ENCODE measurements at places on chromosomes 6 and 20. TPM values are rescaled to one million over a fixed set of nuclear protein-coding genes. Genes with fewer than 3 reads are reported as not detected.
A peak's percentile ranks its signal among the peaks of the same experiment; 100 is the strongest.

- no peak for DNase-seq
Measured at GRCh38 chr20:44231713-44232468, 15.2 kb upstream of the GDAP1L1 start.

GGT7 gene
- 2.4 TPM for total RNA-seq

DNA sequence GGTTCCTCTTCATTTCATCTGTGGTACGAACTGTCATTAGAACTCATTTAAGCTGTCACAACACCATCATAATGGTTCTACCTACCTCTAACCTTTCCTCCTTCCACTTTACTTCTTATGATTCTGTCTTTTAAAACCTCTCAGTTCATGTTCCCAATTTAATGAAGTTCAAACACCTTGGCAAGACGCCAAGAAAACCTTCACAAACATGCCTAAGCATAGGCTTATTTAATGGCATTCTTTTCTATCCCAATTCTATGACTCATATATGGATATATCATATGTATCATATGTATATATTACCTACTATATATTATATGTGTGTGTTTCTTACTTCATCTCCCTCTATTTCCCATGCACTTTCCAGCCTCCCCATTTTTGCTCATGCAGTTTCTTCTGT, 283.4 kb upstream of the TBX18 start:
- DNase-seq, result no peak

EYA4 gene
- total RNA-seq, result not detected

GRCh38 chr6:158905277-158905676, 86.1 kb upstream of the EZR start:
- no peak for DNase-seq

TMEM200A gene
- total RNA-seq, result not detected

DNA sequence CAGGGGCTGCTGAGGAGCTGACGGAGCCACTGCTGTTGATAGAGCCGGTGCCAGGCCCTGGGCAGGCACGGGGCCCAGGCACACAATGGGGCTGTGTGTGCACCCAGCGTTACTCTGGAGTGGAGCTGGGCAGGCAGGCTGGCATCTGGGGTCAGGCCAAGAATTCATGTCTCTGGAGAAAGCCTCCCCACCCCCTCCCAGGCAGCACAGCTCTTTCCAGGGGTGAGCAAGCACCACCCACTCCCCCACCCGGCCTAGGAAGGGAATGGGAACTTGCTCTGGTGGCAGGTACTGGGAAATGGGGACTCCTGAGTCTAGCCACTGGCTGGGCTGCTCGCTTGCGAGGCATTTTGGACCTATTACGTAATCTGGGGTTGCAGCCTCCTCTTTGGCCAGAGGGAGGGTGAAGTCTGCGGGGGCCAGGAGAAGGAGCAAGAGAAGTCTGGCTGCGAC, 22.7 kb downstream of the TFEB start:
- DNase-seq, result peak; percentile 75

- no peak for DNase-seq
Measured at GRCh38 chr20:3563133-3563532, 92.3 kb downstream of the ATRN start.

HS3ST5 gene
- not detected for total RNA-seq

LBP gene
- 0.28 TPM for total RNA-seq

DNA sequence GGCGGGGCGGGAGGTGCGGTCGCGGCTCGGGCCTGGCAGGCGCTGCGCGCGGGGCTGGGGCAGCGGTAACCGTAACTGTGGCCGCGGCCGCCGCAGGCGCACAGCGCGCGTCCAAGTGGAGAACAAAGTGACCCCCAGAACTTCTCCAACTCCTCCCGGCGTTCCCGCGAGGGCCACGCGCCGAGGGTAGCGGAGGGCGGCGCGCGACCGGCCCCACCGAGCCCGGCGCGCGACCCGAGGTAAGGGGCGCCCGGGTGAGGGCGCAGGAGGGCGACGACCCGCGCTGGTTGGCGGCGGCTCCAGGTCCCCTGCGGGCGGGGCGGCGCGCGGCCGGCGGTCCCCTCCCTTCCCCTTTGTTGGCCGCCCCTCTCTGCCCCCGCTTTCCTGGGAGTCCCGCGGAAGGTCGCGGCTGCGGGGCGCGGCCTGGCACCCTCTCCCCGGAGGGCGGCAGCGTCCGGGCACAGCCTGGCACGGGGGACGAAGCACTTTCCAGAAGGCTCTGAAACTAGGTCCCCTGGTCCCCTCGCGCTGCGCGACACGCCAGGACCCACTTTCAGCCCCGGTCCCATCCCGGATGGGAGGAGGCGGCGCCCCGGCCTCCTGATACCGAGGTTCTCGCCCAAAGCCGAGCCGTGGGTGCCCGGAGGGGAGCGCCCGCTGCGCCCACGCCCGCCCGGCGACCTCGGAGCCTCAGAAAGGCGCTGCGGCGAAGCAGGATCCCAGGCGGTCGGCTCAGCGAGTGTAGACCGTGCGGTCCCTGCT, at the start of gene TIAM2:
TSS of gene TIAM2 (plus strand) at position 62 of the 762 bp plus-strand sequence. CDS start 133,909 bp downstream, outside the sequence.
- DNase-seq, result no peak

CD24 gene
- 389 TPM for total RNA-seq

ECT2L gene
- not detected for total RNA-seq

GRCh38 chr6:104689551-104690205, 170.0 kb downstream of the HACE1 start:
- no peak for DNase-seq

GRCh38 chr6:167757249-167757648, 69.5 kb upstream of the AFDN start:
- DNase-seq, result no peak

DNA sequence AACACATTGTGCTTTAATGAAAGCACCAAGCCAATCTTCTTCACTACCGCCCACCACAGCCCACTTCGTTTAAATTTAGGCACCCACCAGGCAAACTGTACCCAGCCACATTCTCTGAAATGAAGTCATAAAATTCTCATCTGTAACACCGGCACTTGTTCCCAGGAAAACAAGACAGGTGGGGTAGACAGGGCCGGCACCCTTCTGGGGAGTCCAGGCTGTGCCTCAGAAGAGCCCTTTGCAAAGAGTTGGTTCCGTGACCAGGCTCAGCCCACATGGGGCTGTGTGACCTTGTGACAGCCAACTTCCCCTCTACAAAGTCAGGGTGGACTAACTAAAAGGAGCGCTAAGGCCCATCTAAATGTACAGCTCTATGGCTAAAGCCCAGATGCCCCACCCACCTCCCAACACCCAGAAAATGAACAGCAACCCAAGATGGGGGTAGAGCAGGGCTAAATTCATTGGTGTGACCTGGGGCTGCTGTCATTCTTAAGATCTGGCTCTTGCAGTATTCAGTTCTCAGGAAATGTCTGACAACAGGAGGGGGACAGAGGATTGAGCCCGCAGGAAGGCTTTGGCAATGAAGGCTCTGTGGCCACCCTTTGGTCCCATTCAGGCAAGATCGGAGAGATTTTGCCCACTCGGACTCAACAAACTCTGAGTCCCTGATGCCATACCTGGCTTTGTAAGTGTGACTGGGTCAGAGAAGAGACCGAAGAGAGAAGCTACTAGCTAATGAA, 56.7 kb downstream of the TRERF1 start:
- no peak for DNase-seq

TINAG gene
- 1.8 TPM for total RNA-seq

- no peak for DNase-seq
Measured at GRCh38 chr20:32792731-32793458, 26.9 kb upstream of the MAPRE1 start.

GRCh38 chr6:108746836-108747575, 101.2 kb upstream of the ARMC2 start:
- no peak for DNase-seq

DNA sequence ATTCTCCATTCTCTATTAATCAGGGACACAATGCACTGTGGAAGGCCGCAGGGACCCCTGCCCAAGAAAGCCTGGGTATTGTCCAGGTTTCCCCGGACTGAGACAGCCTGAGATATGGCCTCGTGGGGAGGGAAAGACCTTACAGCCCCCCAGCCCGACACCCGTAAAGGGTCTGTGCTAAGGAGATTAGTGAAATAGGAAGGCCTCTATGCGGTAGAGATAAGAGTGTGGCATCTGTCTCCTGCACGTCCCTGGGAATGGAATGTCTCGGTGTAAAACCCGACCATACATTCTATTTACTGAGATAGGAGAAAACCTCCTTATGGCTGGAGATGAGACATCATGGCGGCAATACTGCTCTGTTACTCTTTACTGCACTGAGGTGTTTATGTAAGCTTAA, 15.7 kb upstream of the EIF2S2 start:
- DNase-seq, result no peak

- DNase-seq, result no peak
Measured at GRCh38 chr6:139372326-139373153, 1.9 kb downstream of the CITED2 start.

DNA sequence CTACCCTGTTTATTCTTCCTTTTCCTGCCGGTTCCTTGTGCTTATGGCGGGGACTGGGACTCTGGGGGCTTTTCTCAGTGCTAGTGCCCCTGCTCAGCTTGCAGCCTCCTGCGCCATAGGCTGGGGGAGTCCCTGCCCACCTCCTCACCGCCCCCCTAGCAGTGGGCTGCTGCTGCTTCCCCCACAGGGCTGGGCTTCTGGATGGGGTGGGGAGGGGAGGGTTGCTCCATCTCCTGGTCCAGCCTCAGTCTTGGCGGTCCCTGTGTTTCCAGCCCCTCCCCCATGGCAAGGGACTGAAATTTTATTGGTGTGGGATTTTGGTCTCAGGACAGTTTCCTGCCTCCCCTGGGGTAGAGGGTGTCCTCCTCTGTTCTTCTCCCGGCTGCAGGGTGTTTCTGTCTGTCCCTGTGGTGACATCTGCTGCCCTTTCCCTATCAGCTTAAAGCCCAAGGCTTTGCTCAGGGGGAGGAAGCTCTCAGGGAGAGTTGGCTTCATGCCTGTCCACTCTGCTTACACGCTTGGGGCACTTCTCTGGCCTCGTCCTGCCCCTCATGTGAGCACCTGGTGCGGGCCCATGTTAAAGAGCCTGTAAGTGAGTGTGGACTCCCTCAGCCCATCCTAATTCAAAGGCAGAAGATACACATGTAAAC, 100.6 kb downstream of the HIVEP1 start:
- DNase-seq, result no peak

HLA-DRB5 gene
- total RNA-seq, result not detected

DNA sequence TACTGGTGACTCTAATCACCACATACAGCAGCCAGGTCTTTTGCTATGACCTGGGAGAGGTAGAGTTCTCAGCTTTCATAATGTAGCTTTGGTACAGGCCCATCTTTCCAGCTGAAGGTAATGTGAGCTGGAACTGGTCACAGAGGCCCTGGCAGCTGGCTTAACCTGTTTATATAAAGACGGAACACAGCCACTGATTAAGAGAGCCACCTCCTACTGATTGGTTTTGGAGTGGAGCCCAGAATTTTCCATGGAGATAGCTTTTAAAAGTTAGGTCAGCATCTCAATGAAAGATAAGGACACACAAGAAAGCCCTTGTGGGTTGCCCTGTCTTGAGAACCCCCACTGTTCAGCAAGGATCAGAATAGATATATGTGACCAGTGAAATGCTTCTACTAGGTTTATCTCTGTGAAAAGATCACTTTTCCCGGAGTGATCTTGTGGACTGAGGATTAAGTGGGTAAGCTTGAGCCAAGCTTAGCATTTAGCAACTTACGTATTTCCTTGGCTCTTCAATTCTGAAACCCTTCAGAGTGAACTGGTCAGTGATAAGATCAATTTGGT, 213.7 kb upstream of the CITED2 start:
- DNase-seq, result peak; percentile 94

All from HT-29 (cell line).